GM23338 (cell line): ENCODE measurements at places on chromosomes 13 and 19. TPM values are rescaled to one million over a fixed set of nuclear protein-coding genes. Genes with fewer than 3 reads are reported as not detected.

DNA sequence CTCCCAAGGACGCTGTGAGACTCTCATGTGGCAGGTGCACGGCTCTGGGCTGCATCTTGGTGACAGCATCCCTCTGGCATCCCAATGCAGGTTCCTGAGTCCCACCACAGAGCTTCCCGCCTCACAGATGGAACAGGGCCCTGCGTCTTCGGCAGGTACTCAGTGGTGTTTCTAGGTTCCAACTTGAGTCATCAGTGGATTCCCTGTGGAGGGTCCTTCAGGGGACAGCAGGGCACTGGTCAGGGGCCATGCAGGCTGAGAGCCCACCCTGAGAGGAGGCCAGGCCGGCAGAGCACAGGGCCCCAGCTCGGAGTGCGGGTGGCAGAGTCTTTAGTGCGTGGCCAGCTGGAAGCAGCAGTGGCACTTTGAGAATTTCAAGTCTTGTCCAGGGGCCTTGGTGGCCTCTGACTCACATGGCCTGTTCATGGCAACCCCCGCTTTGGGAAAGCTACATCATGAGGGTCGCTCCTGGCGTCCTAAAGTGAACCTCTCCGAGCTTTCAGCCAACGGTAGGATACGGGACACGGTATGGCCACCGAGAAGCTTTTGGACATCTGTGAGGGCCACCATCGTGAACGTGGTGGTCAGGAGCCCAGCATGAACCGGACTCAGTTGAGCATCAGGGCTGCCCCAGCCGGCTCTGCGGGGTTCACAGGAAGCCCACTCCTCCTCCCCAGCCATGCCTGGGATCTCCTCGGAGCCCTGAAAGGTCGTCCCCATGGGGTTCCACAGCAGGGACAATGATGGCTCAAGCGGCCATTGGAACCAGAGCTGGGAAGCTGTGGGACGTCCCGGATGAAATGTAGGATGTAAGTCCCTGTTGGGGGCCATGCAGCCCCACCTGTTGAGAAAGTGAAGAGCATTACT, 72.0 kb upstream of the MCF2L start:
- DNase-seq, result no peak

DNA sequence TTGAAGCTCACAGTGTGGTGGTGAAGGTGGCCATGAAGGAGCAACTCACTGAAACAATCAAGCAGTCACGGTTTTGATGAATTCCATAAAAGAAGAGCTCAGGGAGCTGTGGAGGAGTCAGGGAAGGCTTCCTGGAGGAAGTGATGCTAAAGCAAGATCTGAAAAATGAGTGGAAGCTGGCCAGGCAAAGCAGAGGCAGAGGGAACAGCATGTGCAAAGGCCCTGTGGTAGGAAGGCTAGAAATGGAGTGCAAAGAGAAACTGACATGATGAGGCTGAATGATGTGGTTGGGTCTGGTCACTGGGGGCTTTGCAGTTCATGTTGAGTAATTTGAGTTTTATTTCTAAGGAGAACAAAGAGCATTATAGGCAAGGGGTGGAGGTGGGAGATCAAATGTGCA, 6.9 kb downstream of the ADGRE1 start:
- no peak for DNase-seq

KEAP1 gene
- total RNA-seq, result 71.5 and 77.5 TPM in 2 replicates

KLHL26 gene
- total RNA-seq, result 11.2 and 13.7 TPM in 2 replicates

ZNF628 gene
- 10.7 and 12.7 TPM in 2 replicates for total RNA-seq
